C1 segment of cervical spinal cord (tissue), 14 donors: ENCODE measurements at places on chromosomes 7 and 10.

- DNase-seq: no peak
These were observed 644 bp downstream of the UMAD1 start for GRCh38 chr7:7641129-7641663.

DNA sequence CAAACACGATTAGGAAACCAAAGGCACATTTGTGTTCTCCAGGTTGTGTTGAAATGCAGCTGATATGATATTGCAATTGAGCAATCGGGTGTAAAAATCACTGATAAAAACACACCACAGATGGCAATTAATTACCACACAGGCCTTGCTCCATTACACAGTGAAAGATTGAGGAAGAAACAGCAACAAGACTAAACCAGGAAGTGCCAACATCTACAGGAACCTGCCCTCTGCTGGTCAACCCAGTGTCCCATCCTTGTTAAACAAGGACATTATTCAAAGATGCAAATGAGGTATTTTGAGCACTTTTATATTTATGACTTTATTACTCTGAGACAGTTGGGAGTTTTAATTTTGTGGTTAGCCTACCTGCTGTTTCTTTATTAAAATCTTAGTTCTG is 765.6 kb upstream of the GHITM start:
- peak; percentile 2 for DNase-seq

GRCh38 chr7:41755096-41755495 is 52.2 kb upstream of the INHBA start:
- no peak for DNase-seq

DNA sequence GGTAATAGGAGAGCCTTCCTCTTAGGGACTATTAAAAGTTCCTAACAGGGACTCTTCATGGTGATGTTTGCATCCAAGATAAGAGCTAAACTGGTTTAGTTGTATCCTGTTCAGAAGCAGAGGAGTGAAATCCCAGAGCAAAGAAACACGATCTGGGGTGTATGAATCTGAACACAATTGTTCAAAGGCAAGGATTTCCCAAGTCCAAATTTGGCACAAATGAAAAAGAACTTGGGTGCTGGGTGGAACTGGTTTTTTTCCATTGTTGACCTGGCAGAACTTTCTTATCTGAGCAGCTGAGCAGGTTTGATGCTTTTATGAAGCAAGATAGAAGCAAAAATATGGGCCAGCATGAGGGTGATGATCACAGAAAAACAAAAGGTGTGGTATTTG is 6.0 kb downstream of the AGFG2 start:
- no peak for DNase-seq
